ENCODE measurements at places on chromosomes 11 and 22. TPM values are rescaled to one million over a fixed set of nuclear protein-coding genes. Genes with fewer than 3 reads are reported as not detected.

Gene PATE4
- total RNA-seq, result not detected

Gene SLC17A6
- not detected for total RNA-seq

Gene MRPL11
- total RNA-seq, result 91.3 TPM

GRCh38 chr11:92423115-92424034 is 198.8 kb downstream of the FAT3 start:
- H3K27ac ChIP-seq, result no peak overlapping the region
- H3K4me1 ChIP-seq, result no peaks in the 10 kb centered on the region
- no peaks in the 10 kb centered on the region for H3K36me3 ChIP-seq
- no peak overlapping the region for H3K4me3 ChIP-seq
- DNase-seq, result no peak
- no peaks in the 10 kb centered on the region for H3K27me3 ChIP-seq

GRCh38 chr11:1435820-1436467 is 46.2 kb downstream of the BRSK2 start:
- no peaks in the 10 kb centered on the region for H3K4me1 ChIP-seq
- no peak for DNase-seq

DNA sequence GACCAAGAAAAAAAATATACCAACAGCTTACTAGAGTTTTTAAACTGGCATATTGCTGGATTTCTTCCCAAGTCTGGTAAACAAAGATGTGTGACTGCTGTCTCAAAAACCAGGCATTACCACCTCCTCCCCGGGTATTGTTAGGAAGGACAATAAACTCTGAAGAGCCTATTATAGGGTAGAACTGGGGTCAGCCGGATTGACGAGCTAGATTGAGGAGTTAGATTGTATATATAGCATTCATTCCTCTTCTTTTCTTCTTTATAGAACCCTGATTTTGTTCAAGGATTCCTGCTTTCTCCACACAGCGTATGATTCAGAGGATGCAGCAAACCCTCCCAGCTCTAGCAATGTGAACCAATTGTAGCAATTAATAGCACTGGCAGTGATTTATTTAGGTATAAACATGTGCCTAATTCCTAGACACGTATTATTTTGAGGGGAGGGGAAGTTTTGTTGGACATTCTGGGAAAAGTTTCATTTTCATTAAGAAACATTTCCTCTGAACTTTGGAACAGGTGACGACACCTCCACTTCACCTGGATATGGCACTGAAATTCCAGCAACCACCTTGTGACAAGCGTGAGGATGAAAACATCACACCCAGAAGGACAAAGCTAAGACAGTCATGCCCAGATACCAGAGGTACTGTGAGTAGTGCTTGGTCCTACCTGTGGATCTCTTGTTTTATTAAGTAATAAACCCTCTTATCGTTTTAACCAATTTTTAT is 679.4 kb upstream of the KIRREL3 start:
- H3K4me1 ChIP-seq, result no peaks in the 10 kb centered on the region
- H3K36me3 ChIP-seq, result no peaks in the 10 kb centered on the region
- no peak for DNase-seq
- no peak overlapping the region for H3K27ac ChIP-seq
- H3K4me3 ChIP-seq, result no peak overlapping the region
- H3K27me3 ChIP-seq, result no peaks in the 10 kb centered on the region

Measured in activated CD8-positive, alpha-beta memory T cell treated with anti-CD3 and anti-CD28 coated beads, Interleukin-2, amount 10 ng/mL, durations not matched to agents 7 days and 5 days (primary cell).